ENCODE measurements at places on chromosomes 13 and 19.

GRCh38 chr13:36789061-36789460 lies 30.0 kb upstream of the RFXAP start:
- DNase-seq = no peak

GRCh38 chr13:23740002-23740401 lies 149.2 kb downstream of the MIPEP start:
- DNase-seq = no peak

DNA sequence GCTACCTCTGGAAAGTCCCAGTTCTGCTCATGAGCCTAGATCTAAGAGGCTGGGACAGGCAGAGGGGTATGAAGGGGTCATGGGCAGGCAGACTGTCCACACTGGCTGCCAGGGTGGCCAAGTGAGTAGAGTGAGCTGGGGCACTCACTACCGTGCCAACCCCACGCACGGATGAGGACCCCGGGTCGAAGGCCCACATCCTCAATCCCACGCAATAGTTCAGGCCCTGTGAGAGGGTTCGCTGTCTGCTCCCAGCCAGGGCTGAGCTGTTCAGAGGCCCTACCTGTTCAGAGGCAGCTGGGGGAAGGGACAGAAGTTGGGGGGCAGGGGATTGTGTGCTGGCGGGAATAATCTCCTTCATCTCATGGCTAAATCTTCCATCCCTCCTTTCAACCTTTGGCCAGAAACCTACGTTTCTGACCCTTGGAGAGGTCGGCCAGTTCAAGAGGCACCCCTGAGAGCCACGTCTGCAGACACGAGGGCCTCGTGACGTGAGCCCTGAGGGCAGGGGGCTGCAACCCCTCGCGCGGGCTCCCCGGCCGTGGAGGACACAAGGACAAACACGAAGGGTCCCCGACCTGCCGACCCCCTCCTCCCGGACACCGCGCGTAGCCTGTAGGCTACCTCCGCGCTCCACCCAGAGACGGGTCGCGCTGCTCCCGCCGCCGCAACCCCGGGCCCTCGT lies 1.0 kb upstream of the RPS5 start:
- no peak for DNase-seq

DNA sequence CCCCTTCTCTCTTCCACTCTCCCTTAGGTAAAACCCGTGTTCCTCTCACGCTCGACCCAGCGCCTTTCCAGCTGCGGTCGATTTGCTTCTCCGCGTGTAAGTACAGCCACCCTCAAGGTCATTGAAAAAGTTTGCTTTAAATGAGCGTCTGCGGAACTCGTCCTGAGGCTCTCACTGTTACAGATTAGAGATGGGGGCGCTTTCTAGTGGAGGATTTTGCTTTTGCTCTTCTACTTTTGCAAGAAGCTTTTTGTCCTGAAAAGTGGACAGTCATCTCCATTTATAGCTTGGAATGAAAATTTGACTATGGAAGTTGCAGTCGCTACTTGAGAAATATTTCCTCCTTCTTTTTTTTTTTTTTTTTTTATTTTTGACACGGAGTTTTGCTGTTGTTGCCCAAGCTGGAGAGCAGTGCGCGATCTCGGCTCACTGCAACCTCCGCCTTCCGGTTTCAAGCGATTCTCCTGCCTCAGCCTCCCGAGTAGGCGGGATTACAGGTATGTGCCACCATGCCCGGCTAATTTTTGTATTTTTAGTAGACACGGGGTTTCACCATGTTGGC lies 595 bp upstream of the RAB20 start:
- no peak for DNase-seq

DNA sequence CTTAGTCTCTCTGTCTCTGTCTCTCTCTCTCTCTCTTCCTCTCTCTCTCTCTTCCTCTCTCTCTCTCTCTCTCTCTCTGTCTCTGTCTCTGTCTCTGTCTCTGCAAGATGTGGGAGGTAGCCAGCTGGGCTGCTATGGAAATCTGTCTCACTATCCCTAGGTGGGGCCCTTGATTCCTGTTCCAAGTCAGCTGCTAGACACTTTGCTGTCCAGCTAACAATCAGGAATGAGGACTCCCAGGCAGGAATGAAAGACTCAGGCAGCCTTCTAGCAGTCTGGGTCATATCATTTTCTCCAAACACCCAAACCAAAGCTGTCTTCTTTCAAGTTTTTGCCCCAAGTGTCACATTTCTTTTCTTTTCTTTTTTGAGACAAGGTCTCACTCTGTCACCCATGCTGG lies 23.2 kb downstream of the CATSPERD start:
- no peak for DNase-seq

DNA sequence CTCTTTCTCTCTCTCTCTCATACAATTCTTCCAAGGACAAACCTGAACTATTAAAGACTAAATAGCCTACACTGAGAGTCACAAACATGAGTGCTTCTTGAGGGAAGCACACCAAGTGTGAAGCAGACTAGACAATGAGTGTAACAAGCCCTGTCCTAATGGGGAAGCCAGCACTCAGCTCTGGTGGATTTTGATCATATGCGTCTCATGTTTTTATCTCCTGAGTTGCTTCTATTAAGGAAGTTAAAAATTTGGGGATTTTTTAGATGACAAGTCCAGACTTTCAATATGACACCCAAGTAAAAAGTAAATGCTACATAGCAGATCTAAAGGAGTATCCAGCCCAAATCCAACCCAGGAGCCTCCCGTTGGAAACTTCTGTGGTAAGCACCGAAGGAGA lies 437.8 kb downstream of the RFC3 start:
- DNase-seq = no peak

GRCh38 chr13:105952233-105952972 lies 583.1 kb downstream of the EFNB2 start:
- DNase-seq = no peak

GRCh38 chr13:112775791-112776279 lies 86.0 kb downstream of the ATP11A start:
- no peak for DNase-seq

DNA sequence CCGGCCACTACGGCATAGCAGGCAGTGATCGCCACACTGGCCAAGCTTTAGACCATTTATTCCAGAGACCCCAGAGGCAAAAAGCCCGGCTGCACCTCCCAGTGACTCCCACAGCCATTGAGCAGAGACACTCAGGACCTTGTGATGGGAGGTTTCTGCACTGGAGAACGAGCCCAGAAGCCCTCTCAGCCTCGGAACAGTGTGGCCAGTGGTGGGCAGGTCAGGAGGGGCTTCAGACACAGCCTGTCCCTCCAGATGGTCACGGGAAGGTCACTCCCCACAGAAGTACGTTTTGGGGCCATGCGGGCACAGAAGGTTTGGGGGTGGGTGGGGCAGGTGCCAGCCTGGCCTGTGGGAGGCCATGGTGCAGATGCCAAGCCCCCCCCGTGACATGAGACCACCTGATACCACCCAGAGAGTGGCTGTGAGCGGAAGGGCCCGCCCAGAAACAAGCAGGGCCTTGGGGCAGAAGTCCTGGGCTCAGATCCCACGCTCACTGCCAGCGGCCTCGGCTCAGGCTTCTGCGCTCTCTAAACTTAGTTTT lies 599 bp upstream of the F10 start:
- no peak for DNase-seq

- DNase-seq = no peak
These were observed 68.3 kb downstream of the DNAJC3 start for GRCh38 chr13:95745289-95745688.

- DNase-seq = peak; percentile 16
These were observed 57.4 kb upstream of the FLT1 start for GRCh38 chr13:28552288-28552687.

GRCh38 chr13:20121159-20121525 lies 39.7 kb downstream of the GJA3 start:
- DNase-seq = no peak

DNA sequence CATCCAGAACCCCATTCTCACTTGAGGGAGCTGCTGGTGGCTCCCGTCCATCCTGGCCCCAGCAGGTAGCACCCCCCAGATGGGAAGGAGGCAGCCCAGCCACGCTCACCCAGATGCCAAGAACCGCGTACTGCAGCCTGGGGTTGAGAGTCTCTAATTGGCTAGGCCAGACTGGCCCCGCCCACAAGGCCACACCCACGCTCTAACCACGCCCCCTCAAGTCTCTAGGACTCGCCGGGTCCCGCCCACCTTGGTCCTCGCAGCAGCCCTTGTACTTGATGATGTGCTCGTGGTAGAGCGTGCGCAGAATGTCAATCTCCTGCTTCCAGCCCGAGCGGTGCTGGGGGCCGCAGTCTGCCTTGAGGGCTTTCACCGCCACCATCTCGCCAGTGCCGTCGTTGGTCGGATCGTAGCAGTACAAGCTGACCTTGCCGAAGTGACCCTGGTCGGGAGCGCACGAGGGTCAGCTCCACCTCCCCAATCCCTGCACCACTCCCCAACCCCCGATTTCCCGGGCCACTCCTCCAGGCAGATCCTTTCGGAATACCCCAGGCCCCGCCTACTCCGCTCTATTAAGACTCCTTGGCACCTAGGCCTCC lies 14.5 kb upstream of the ICAM3 start:
- peak; percentile 24 for DNase-seq

DNA sequence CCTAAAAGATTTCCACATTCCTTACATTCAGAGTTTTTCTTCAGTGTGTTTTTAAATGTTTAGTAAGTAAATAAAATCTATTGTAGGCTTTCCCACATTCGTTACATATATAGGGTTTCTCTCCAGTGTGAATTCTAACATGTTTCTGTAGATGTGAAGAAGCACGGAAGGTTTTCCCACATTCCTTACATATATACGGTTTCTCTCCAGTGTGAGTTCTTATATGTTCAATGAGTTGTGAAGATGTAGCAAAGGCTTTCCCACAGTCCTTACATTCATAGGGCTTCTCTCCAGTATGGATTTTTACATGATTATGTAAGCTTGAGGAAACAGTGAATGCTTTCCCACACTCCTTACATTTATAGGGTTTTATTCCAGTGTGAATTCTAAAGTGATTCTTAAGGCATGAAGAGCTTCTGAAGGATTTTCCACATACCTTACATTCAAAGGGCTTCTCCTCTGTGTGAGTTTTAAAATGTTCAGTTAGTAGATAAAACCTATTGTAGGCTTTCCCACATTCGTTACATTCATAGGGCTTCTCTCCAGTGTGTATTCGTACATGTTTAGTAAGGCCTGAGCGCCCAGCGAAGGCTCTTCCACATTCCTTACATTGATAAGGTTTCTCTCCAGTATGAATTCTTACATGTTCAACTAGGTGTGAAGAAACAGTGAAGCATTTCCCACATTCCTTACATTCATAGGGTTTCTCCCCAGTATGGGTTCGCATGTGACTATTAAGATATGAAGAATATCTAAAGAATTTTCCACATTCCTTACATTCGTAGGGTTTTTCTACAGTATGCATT lies 18.2 kb downstream of the ZNF121 start:
- peak; percentile 8 for DNase-seq

- no peak for DNase-seq
These were observed 8.8 kb upstream of the KLK8 start for GRCh38 chr19:51010066-51010795.

GRCh38 chr13:70812481-70812880 lies 704.2 kb upstream of the KLHL1 start:
- peak; percentile 62 for DNase-seq

DNA sequence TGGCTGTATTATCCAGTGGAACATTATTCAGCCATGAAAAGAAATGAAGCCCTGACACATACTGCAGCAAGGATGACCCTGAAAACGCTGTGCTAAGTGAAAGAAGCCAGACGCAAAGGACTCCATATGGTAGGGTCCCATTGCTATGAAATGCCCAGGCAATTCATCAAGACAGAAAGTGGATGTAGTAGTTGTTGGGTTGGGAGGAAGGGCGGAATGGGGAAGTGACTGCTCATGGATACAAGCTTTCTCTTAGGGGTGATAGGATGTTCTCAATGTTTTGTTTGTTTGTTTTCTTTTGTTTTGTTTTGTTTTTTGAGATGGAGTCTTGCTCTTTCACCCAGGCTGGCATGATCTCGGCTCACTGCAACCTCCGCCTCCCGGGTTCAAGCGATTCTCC lies 11.1 kb upstream of the CEACAM16 start:
- DNase-seq = no peak

GRCh38 chr19:42202290-42202880 lies 15.1 kb downstream of the DEDD2 start:
- DNase-seq = no peak

DNA sequence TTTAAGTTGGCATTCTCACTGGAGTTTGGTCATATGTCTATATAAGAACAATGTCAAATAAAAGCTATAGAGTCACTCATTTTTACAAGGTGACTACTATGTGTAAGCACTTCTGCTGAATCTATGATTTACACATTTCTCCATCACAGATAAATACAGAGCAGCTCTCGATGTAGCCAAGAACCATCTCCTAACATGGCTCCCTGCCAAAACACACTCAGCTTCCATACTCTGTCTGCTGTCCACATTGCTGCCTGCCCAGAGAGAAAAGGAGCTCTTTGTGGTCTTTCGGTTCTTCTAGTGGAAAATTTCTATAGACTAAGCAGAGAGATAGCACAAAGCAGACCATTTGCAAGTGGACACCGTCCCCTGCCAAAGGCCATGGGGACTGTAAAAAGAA lies 190.9 kb upstream of the KLF12 start:
- DNase-seq = peak; percentile 85

DNA sequence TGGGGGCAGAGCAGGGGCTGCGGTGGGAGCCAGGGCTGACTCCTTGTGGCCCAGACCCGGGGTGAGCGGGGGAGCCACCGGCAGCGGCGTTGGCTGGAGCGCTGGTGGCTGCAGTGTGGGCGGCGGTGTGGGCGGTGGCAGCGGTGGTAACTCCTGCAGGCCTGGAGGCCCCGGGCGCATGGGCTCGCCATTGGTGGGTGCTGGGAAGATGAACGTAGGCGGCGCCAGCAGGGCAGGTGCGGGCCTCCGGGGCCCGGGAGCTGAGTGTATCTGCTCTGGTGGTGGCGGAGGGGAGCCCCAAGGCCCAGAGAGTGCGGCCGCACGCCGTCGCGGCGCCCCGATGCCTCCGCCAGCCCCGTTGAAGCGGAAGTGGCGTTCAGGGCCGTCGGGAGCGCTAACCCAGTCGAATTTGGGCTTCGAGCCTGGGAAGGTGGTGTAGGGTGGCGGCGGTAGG lies 2.0 kb downstream of the GGN start:
- no peak for DNase-seq

Measured in fibroblast of upper back skin (primary cell).